ENCODE measurements at places on chromosomes 3 and 15.

GRCh38 chr15:36784098-36784670 lies 204.8 kb downstream of the CDIN1 start:
- no peak for DNase-seq

GRCh38 chr15:101461097-101461496 lies 28.4 kb downstream of the PCSK6 start:
- DNase-seq: no peak

DNA sequence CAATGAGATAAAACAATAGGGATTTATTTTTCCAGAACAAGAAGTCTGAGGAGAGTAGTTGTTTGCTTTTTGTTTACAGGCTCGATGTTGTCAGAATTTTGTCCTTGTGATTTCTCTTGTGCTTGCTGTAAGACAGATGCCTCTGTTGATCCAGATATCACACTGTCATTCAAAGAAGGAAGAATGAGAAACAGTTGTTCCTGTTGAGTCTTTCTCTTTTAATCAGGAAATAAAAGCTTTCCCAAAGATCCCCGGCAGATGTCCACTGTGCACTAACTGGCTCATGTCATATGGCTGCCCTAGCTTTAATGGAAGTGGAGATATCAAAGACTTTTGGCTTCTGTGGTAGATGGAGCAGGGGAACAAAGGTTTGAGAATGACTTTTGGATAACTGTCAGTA lies 6.8 kb downstream of the SERPINI1 start:
- no peak for DNase-seq

- no peak for DNase-seq
Measured at GRCh38 chr3:63808633-63809032, 10.5 kb upstream of the C3orf49 start.

GRCh38 chr3:152587861-152588260 lies 247.1 kb upstream of the P2RY1 start:
- DNase-seq: no peak

DNA sequence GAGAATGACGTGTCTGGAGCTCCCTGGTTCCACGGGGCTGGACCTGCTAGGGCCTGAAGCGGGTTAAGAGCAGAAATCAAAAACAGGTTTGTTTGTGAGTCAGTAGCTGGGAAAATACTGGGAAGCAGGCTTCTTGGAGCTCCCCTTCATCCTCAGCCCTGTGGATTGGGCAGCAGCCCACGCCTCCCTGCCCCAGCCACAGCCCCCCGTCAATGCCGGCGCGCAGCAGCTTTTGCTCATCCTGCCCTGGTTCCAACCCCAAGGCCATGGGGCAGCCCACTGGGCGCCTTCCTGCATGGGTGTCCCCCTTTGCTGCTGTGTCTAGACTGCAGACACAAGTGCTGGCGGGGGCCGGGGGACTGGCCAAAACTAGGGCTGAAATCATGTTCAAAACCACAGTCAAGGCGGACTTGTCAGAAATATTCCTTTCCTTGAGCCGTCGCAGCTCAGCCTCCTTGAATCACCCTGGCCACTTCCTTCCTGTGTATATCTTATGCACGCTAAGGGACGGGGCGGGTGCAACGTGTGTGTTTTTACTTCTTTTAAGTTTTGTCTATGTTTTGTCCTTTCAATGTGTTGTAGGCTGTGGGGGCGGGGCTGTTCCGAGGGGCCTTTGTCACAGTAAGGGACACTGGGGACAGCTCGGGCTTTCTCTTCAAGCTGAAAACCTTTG lies 108.1 kb downstream of the KLF13 start:
- DNase-seq: peak; percentile 86

DNA sequence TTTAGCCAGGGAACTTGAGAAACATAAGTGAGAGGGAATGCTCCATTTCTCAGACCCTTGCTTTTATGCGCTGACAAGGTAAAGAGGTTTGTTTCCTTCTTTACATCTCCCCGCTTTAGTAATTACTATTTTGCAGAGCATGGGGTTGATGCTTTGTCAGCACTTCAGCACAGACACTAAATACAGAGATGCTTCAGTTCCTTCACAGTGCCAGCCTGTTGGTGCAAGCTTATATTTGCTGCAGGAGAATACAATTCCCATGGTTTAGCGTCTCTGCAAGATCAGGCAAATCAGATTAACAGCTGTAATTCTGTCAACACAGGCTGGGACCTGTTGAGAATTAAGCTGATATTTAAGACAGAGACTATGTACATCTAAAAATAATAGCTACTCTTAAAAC lies 2.9 kb downstream of the FMN1 start:
- no peak for DNase-seq

DNA sequence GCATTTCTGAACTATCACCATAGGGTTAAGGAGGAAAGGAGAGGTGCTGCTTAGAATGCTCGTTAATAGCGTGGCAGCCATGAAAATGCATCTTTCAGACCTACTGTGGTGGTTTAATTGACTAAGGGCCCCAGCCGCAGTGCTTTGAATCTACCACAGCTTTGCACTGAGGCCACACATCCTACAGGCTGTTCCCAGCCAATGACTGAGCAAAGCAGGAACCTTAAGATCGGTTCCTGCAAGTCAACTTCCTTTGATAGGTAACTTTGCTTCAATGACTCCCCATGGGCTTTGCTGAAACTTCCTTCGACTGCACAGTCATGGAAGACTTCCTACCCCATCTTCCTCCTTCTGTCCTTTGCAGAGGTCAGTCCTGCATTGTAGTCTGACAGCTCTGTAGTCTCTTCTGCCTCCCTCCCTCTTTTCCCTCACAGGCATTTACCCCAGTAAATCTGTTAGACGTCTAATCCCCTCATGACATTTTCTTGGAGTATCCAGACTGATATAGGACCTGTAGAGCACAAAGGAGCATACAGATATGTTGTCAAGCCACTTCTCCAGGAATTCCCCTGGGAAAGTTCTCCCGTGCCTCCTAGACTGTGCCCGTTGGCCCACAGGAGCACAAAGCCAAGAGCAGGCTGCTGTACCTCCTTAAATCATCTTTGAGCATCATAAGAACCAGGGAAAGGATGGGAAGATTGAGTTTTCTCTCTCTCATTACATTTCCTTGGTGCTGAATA lies 2.6 kb upstream of the BCL2A1 start:
- DNase-seq: no peak

GRCh38 chr3:16334909-16335308 lies 69.9 kb downstream of the OXNAD1 start:
- no peak for DNase-seq

- no peak for DNase-seq
Measured at GRCh38 chr3:182241766-182242488, 530.2 kb downstream of the SOX2 start.

DNA sequence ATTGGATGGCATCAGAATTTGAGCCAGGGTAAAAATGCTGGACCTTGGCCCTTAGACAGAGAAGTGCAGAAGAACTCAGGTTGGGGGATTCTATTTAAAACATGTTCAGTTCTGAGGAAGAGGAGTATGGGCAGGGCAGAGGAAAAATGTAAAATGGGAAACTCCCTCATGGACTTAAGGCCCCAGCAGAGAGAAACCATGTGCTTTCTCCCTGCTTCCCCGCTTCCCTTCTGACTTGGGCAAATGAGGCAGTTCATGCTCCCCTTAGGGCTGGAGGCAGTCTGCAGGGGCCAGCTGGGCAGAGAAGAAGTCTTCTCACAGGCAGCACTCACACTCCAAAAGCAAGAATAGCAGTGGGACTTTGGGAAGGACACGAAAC lies 9.9 kb upstream of the NUDT16 start:
- no peak for DNase-seq

DNA sequence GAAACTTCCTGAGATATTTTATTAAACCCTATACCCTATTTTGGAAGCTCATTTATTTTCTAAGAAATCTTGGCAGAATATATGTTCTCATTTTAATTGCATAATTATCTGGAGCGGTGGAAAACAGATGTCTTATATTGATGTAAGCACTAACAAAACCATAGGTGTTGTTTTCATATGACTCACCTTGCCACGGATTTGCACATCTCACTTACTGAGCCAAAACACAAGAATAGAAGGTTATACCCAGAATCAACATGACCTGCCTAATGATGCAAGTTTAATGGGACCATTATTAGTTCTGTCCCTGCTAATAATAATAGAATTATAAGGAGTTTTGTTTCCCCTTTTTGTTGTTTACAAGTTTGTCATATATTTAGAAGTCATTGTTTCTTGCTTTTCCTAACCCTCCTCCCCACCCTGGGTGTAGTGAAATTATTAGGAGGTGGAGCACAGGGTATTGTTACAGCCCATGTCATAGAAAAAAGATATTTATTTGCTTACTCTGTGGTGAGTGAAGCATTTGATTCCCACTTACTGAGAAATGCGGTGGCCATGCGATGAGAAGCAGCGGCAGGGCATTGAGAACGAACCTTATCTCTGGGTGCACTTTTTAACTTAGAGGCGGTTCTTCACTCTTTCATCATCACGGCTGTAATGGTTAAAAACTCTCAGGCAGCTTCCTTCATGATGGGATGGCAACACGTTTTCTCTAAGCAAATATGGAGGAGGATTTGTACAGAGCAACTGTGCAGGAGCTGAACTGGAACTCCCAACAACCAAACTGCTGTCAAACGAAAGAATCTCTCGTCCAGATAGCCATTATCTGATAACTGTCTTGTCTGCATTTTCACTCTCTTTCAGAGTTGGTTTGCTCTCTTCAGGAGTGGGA lies 521 bp downstream of the IL5RA start:
- no peak for DNase-seq

DNA sequence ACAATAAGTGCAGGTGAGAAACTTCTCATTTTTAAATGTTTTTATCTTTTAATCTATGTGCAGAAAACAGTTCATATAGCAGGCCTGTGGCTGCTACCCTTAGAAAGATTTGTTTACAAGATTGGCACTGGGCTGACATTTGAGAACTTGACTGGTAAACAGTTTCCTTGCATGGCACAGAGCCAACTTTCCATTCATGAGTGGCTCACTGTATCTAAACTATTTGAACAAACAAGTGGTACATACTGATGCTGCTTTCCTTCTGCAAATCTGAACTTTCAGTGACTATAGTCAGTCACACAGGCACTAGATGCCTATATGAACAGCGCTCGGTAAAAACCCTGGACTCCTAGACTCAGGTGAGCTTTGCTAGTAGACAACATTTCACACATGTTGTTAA lies 6.3 kb upstream of the GTPBP8 start:
- no peak for DNase-seq

- no peak for DNase-seq
Measured at GRCh38 chr15:58506064-58506490, 74.3 kb downstream of the LIPC start.

GRCh38 chr15:40104865-40105516 lies 3.7 kb downstream of the BMF start:
- peak; percentile 84 for DNase-seq

- no peak for DNase-seq
Measured at GRCh38 chr15:32034106-32034505, 3.8 kb downstream of the CHRNA7 start.

DNA sequence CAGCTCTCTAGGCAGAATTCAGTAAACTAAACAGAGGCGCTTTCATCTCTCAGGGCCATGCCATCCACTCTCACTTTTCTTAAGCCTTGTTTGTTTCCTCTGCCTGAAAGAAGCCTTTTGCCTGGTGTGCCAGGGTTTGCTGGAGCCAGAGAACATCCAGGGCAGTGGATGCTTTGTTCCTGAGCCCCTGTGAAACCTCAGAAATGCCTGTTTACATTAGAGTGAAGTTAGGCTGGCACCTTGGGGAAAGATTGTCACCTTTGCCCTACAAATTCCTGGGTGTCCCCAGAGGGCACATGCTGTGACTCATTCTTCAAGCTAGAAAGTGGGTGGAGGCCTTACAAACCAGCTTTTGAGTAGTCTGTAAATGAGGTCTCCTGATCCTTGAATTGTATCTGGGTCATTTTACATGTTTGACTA lies 10.7 kb upstream of the TRAK1 start:
- peak; percentile 70 for DNase-seq

GRCh38 chr3:72998466-72998865 lies 1.9 kb downstream of the PPP4R2 start:
- DNase-seq: no peak

GRCh38 chr15:77541421-77542181 lies 91.1 kb downstream of the LINGO1 start:
- DNase-seq: no peak

DNA sequence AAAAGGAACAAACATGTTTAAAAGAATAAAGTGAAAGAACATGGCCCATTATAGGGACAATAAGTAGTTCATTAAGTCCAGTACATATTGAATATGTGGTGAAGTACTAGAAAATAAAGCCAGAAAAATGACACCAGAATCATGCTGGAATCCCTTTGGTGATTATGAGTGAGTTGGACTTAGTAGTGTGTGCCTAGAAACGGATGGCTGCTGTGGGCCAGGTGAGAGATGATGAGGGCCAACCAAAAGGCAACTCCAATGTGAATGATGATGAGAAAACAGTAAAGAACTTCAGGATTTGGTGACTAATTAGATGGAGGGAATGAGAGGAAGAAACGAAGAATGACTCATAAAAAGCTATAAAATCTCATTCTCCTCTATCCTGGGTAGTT lies 3.3 kb downstream of the CRYGS start:
- DNase-seq: peak; percentile 76

DNA sequence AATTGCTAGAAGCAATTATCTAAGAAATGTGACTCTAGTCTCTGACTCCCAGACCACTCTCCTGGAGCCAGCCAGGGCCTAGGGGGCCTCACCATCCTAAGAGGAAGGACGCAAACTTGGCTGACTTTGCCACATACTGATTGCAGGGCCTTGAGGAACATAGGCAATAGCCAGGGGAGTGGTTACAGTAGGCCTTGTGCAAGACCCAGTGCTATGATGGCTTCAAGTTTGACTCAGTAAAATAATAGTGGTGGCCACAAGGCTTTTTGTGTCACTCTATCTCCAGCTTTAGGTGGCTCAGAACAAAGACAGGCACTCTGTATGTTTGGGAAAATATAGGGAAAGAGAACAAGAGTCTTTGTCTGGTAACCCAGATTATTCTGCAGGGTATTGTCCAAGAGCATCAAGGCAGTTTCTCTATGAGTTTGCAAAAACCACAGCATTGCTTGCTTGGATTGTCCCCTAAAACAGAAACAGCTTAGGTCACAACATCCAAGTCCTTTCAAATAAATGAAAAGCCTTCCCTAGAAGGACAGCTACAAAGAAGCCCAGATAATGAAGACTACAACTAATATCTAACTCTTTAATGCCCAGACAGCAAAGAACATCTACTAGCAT lies 631.5 kb downstream of the PYDC2 start:
- no peak for DNase-seq

- no peak for DNase-seq
Measured at GRCh38 chr15:64792282-64792681, 16.9 kb upstream of the RBPMS2 start.

DNA sequence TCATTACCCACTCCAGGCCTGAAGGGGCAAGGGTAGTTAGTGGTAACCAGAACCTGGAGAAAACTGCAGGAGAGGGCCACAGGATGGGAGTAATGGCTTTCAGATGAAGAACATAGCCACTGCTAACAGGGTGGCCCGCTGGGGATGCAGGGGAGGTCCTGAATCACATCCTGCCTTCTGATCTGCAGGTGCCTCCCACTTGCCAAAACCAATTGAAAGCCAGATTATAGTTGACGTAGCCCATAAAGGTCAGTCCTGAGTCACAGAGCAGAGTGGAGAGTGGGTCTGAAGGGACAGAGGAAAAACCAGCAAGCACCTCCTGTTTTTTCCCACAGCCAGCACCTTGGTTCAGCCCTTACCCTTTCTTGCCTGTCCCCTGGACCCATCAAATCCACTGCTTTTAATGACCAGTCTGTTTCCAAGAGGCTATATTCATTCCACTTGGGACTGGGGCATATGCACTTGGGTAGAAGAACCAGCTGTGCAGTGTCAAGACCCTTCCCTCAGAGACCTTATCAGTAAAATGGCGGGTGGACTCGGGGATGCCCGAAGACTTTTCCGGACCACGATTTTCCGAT lies 646 bp upstream of the SLC35G2 start:
- DNase-seq: peak; percentile 100

GRCh38 chr3:130925628-130926027 lies 31.7 kb downstream of the ATP2C1 start:
- DNase-seq: peak; percentile 52

- no peak for DNase-seq
Measured at GRCh38 chr15:79677241-79677640, 219.6 kb downstream of the MTHFS start.
